ENCODE measurements at places on chromosomes 4 and X.

GRCh38 chr4:129403848-129404247 lies 307.9 kb downstream of the C4orf33 start:
- no peak for DNase-seq

DNA sequence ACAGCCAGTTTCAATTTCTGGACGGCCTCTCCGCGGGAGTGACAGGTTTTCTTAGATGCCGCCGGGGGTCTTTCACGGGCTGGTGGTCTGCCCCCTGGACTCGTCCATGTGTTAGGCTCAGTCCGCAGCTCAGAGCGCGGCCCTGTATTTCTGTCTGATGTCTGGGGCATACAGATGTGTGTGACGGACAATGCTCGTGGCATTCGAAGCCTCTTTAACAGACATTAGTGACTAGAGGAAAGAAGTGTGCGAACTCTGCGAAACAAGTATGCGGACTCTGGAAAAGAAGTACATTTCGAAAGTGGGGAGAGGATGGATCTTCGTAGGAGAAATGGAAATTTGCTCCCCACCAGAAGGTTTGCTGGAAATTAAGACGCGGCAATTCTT lies 793 bp upstream of the DCUN1D4 start:
- DNase-seq, result no peak

DNA sequence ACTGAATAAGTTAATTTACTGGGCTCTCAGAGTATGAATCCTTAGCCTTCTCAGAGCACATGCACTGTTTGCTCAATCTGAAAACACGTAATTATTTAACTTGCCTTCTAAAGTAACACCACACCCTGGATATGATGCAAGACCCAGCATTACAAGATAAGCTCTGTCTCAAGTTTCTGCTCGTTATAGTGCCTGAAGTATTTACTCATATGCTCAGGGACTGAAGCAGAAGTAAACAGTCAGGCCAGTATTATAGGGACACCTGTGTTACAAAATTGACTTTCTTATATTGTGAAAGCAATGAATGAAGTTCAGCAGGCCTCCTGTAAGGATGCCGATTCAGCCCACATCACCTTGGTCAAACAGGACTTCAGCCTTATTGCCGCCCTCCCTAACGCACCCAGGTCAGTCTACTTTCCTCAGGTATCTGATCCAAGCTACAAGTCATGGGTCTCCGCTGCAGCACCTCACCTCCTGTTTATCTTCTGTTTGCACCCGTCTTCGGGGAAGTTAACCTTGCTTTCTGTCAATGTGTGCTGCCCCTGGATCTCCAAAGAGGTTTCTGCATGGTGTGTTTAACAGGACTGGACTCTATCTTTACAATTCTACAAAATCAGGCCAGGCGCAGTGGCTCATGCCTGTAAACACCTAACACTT lies 42.8 kb upstream of the KLF3 start:
- no peak for DNase-seq

DNA sequence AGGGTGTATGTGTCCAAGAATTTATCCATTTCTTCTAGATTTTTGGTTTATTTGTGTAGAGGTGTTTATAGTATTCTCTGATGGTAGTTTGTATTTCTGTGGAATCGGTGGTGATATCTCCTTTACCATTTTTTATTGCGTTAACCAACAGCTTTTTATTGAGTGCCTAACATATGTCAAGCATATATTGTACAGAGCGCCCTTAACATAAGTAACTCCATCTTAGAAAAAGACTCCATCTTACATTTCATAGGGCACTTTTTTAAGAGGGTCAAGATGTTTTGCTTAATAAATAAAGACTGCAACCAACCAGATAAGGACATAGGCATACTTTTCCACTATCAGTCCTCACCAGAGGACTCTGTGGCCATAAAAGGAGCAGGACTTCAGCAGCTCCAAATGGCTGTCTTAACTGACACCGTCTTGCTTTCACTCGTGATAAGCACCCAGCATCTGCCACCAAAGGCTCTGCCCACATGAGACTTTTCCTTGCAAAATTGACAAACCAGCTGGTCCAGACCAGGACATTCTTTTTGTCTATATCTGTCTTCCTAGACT lies 75.0 kb downstream of the HS6ST2 start:
- no peak for DNase-seq

DNA sequence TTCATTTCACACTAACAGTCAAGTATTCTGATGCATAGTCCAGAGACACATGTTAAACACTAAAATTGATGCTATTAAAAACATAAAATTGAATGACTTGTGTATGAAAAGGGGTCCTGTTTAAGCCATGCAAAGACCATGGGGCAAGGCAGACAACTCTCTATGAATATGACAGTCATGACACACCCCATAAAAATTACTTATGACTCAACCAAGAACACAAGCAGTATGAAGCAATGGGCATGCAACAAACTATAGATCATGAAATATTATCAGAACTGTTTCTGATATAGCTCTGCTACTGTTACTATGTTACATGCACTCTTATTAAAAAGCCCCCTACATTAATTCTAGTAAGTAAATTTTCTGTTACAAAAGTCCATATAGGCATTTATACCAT lies 57.5 kb upstream of the ZCCHC13 start:
- no peak for DNase-seq

GRCh38 chr4:40699648-40700047 lies 50.1 kb upstream of the NSUN7 start:
- no peak for DNase-seq

GRCh38 chrX:122046226-122046625 lies 998.8 kb downstream of the GLUD2 start:
- DNase-seq, result no peak

DNA sequence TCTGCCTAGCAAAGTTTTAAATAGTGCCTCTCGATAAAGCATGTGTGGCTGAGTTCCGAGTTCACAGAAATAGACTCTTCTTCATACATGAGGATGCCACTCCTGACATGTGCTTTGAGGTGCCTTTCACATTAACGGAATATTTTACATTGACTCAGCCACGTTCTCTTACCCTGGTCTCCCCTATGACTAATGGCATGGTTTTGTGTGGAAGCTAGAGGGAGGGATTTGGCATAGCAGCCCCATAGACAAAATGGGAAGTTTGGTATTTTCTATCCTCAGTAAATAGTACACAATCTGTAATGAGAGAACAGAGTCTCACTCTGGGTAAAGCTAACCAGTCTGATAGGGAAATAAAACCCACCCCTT lies 68.9 kb downstream of the PCDH19 start:
- DNase-seq, result no peak

GRCh38 chr4:39365360-39365759 lies 802 bp downstream of the RFC1 start:
- DNase-seq, result no peak

- no peak for DNase-seq
Measured at GRCh38 chr4:178140326-178140915, 698.2 kb upstream of the AGA start.

DNA sequence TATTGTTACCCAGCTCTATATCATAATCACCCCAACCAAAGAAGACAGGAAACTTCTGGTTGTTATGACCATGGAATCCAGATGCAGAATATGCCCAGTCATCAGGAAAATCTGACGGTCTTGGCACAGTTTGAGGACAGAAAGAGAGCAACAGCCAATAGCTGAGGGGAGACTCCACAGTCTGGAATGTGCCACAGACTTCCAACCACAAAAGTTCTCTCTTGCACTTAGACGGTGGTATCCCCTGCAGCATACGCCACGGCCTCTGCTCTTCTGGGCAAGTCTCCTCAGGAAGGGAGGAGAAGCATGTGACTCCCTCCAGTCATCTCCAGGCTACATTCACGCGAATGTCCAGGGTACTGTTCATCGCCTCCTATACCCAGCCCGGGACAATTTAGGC lies 18.4 kb downstream of the ZNF827 start:
- no peak for DNase-seq

DNA sequence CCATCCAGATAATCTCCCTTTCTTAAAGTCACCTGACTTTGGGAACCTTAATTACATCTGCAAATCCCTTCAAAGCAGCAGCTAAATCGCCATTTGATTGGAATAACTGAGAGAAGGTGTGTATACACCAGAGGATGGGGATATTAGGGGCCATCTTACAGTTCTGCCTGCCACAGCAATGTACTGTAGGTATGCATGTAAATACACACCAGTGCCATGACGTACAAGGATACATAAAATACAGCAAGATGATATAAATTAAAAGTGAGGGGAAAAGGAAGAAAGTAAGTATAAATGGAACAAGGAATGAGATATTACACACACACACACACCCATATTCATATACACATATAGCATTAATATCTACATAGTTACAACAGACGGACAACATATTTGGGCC lies 81.2 kb downstream of the CBR4 start:
- no peak for DNase-seq

DNA sequence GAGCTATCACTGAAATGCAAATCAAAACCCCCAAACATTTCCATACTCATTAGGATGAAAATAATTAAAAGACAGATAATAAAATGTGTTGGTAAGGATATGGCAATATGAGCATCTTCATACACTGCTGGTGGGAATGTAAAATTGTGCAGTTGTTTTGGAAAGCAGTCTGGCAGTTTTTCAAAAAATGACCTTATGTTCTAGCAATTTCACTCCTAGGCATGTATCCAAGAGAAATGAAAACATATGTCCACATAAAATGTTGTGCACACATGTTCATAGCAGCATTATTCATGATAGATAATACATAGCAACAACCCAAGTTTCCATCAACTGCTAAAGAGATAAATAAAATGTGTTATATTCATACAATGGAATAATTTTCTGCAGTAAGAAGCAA lies 14.8 kb upstream of the GPRASP2 start:
- DNase-seq, result no peak

GRCh38 chr4:81505726-81506125 lies 34.0 kb upstream of the RASGEF1B start:
- DNase-seq, result no peak

DNA sequence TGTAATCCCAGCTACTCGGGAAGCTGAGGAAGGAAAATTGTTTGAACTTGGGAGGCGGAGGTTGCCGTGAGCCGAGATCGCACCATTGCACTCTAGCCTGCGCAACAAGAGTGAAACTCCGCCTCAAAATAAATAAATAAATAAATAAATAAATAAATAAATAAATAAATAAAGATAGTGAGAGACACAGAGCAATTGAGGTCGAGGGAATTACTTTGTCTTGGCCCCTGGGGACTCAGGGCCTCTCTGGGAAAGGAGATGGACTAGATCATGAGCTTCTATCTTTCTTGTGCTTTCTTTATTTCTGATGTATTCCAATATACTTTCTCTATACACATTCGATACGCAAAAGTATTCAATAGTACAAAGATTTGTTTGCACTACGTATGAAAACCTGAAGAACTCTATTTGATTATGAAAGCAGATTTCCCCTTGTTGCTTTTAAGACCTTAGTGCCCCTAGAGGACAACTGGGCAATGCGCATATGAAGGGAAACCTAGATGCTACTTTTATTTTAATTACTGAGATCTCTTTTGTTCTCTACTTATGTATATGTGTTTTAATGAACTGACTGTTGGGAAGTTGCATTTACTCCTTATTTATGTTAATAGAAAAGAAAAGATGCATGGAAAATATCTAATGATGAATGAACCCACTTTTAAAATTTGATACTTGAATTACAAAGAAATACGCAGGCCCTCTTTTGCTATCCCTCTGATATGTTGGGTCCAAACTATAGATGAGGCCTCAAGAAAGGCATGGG lies 12.8 kb upstream of the ELOVL6 start:
- DNase-seq, result no peak

- no peak for DNase-seq
Measured at GRCh38 chrX:68914479-68914946, 85.7 kb downstream of the EFNB1 start.

GRCh38 chr4:185683896-185684295 lies 128.1 kb downstream of the SORBS2 start:
- no peak for DNase-seq

DNA sequence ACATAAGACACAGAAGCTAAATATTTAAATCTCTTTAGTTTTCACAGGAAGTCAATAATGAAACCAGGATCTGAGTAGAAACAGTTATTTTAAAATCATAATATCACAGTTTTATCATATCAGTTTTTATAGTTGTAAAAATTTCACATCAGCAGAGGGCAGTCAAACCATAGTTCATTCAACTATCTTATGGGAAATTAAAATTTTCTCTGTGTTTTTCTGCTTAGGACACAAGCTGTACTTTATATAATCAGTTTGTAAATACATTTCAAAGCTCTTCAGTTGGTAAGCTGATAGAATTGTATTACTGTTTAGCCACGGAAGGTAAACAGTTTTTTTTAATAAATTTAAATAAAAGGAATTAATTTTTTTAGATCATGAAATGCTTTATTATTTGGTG lies 204.8 kb upstream of the NUDT6 start:
- DNase-seq, result no peak

DNA sequence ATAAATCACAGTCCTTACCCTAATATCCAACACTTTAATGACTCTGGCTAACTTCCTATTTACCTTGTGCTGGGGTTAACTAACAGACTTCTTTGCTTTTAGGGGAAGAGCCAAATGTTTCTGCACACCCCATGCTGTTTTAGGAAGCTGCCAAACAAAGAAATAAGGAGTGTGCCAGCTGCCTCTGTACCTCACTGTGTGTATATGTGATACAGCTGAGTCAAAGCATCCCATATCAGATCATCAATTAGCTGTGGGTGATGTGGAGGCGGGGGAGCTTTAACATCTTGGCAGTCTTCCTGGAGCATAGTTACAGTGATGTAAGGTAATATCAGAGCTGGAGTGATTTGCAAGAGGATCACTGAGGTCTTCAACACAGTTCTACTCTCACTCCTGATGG lies 95.4 kb downstream of the COL25A1 start:
- DNase-seq, result no peak

GRCh38 chr4:62235911-62236310 lies 1035.8 kb downstream of the ADGRL3 start:
- no peak for DNase-seq

DNA sequence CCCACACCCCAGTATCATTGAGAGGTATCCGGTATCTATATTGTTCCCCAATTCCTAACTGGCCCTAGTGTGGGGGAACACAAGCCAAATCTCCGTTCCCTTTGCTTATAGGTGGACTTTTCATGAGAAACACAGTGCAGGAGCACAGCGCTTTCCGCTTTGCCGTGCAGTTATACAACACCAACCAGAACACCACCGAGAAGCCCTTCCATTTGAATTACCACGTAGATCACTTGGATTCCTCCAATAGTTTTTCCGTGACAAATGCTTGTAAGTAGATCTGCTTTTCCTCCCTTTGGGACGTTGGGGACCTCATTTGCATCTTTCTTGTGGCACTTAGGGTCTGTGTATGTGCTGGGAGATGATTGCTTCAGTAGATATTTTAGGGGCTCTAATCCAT lies 1.6 kb downstream of the GRIA3 start:
- no peak for DNase-seq

GRCh38 chr4:169840554-169840953 lies 82.8 kb upstream of the HPF1 start:
- no peak for DNase-seq

GRCh38 chr4:138843616-138844015 lies 172.0 kb upstream of the NOCT start:
- DNase-seq, result no peak

- DNase-seq, result no peak
Measured at GRCh38 chrX:153771415-153772315, 7.6 kb downstream of the PLXNB3 start.

- no peak for DNase-seq
Measured at GRCh38 chr4:155911905-155912304, 8.4 kb downstream of the TDO2 start.

- no peak for DNase-seq
Measured at GRCh38 chr4:98648602-98649001, 9.8 kb downstream of the TSPAN5 start.

GRCh38 chrX:124086411-124086810 lies 124.9 kb downstream of the STAG2 start:
- DNase-seq, result peak; percentile 9
